ENCODE measurements at places on chromosomes 4 and X. TPM values are rescaled to one million over a fixed set of nuclear protein-coding genes. Genes with fewer than 3 reads are reported as not detected.

PNMA3 gene
- total RNA-seq, result not detected

PSAPL1 gene
- total RNA-seq, result not detected

PALLD gene
- 38.6 TPM for total RNA-seq

RPS6KA6 gene
- total RNA-seq, result 0.34 TPM

ADH5 gene
- 93.0 TPM for total RNA-seq

DRD5 gene
- not detected for total RNA-seq

IL3RA gene
- 77.7 TPM for total RNA-seq

STEEP1 gene
- 29.6 TPM for total RNA-seq

DNA sequence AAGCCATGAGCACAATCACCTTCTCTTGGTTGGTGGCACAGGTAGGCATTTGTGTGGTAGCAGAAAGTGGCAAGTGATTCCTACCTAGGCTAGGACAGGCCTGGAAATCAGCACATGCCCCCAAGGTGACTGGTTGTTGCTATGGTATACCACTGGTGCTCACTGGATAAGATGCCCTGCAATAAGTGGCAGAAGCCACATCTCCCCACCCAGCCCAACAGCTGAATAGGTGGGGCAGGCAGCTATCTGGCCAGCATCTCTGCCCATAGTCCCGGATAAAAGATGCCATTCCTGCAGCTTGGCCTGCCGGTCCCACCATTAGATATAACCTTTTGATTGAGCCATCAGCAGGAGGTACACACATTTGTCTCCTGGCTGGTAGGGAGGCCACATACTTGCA, 21.1 kb downstream of the AMER1 start:
- DNase-seq, result no peak

DNA sequence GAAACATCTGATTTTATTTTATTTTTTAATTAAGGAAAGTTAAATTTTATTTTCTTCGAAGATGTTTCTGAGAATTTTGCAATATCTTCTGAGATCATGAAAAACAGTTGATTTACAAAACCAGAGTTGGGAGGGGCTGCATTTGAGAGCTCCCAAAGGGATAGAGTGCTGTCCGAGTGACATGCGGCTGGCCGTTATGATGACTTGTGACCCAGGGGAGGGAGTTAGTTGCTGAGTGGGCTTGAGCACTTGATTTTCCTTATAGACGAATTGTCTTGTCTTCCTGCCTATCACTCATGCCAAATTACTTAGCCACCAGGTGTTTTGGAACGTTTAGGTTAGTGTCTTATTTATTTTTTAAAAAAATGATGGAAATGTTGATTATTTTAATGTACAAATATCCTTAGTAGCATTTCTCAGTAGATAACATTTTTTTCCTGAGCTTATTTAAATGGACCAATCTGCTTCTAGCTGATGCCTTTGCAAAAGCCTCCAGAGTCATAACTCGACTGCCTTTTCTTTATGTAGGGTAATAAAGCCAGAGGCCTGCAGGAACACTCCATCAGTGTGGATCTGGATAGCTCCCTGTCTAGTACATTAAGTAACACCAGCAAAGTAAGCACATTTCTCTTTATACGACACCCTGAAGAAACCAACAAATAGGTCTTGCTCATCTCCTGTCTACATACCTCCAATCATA, 85.2 kb downstream of the PTTG2 start:
- no peak for DNase-seq

DNA sequence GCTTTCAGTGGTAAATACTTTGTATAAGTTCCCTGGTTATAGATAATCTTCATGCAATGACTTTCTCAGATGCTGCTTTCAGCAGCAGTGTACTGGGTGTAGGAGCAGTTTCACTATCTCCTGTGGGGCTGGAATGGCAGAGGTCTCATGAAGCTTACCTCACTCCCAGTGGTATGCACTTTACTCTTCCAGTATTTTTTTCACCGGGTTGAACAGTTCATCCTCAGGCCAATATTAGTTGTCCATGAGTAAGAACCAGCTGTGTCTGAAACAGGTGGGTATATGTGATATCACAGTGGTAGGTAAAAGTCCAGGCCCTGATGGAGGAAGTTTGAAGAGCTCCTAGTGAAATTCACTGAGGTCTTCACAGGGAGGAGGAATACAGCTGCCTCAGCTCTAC, 351.5 kb upstream of the EMCN start:
- DNase-seq, result no peak

- no peak for DNase-seq
These were observed 34.3 kb downstream of the FGFRL1 start for GRCh38 chr4:1045595-1046201.

DNA sequence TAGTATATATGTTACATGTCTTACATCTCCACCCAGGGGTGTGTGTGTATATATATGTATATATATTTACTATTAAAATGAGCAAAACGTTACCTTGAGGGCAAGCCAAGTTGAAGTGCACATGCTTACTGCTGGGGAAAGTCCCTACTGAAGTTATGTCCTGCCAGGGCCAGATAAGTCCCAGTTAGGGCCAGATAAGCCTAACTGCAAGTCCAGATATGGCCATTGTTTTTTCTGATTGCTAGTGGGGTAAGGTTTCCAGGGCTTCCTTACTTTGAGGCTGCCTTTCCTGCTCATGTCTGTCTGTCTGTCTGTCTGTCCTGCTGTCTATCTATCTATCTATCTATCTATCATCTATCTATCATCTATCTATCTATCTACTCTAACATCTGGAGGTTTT, 19.3 kb upstream of the ZNF81 start:
- no peak for DNase-seq

DNA sequence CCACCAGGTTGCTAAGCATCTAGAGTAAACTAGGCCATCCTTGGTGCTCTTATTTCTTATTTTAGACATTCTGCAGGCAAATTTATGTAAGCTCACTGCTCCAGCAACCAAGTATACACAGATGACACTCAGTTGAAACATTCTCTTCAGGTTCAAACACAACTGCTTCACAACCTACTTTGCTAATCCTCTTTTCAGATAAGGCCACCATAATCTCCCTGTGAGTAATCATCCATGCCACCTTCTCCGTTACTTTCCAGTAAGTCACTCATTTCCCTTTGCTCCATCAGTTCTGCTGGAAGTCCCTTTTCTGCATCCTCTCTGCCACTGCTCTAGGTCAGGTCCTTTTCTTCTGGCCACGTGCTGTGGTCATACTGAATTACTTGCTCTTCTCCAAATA, 120.2 kb upstream of the WDFY3 start:
- no peak for DNase-seq

- DNase-seq, result no peak
These were observed 288.0 kb upstream of the PPP1R2C start for GRCh38 chrX:43065978-43066377.

DNA sequence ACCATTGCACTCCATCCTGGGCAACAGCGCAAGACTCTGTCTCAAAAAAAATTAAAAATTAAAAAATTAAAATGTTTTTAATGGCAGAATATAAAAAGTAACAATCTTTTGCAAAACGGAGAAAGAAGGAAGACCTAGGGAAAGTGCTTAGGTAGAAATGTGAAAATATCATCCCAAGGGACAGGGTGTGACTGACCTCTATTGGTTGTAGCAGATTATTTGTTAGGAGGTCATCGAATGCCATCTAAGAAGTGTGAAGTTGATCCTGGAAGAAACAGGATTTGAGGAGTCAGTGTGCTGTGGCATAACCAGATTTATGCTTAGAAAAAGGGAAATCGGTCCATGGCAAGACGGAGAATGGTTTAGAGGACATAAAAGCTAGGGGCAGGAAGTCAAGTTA, 18.1 kb upstream of the C4orf36 start:
- no peak for DNase-seq

- no peak for DNase-seq
These were observed 117.6 kb upstream of the RASGEF1B start for GRCh38 chr4:81589262-81589661.

DNA sequence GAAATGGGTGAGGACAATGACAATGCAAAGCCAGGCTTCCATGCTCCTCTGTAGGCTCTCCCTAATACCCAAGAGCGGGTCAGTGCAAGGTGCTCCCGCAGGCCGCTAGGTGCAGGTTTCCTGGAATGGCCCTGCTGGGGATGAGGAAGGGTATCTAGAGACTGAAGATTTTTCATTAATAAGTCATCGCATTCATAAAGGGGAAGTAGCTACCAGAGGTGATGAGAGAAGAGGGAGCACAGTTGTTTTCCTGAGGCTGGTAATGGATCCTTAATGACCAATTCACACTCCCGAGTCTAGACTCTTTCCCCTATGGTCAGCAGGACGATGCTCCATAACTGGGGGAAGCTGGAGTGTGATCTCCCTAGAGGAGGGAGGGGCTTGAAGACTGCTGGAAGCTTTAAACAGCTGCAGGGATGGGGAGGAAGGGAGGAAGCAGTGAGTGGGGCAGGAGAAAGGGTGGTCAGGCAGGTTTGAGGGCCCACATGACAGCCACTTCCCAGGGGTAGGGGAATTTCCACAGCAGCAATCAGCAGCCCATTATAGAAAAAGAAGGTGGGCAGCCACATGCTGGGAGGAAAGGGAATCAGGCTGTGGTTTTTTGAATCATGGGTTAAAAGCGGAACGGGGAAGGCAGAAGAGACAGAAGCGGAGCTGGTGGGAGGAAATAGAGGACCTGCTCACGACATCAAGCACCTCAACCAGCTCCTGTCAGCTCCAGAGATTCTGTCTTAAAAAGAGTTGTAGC, 10.2 kb upstream of the ATP6AP2 start:
- DNase-seq, result no peak

DNA sequence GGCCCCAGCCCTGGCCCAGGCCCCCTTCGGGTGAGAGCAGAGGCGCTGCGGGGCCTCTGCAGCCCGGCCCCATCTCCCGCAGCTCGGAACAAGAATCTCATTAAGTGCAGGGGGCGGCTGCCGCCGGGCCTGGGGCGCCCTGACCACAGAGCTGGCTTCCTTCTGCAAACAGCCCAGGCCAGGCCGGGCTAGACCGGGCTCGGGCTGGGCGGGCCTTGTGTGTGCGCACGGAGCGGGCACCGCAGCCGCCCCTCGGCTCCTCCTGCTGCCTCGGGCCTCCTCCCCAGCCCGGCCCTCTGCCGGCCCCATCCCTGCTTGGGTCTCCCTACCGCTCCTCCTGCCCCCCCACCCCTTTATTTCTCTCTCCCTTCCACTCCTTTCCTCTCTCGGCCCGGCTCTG, 83.3 kb downstream of the EFNB1 start:
- no peak for DNase-seq

DNA sequence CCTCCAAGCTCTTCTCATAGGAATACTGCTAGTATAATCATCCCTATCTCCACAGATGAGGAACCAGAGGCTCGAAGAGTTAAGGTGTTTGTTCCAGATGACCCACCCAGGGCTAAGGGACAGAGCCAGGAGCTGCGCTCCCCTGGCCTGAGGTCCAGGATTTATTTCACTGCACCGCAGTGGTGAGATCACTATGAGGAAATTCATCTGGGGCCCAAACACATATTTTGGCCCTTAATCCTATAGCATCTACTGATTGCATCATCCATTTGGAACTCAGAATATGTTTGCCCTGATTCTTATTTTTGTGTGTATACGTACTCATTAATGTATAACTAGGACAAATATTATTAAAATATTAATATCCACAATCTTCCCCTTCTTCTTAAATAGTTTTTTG, 100.1 kb upstream of the RBPJ start:
- DNase-seq, result no peak

DNA sequence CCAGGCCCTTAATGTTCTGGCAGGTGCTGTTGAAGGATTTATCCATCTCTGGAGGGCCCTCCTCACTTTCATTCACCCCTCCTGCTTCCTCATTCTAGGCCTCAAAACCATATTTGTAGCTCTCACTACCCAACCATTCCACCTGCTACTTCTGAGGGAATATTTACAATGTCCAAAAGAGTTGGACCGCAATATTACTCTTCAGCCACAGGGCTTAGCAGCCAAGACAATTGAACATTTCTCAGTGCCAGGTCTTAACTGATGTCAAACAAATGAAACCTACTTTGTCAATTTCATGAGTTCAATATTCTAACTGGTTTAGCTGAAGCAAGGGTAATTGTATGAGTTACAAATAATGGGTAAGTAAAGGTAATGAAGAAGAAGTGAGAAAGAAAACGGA, 113.2 kb downstream of the ENOX2 start:
- no peak for DNase-seq

- DNase-seq, result no peak
These were observed 166.0 kb downstream of the FRMPD4 start for GRCh38 chrX:12304261-12304660.

DNA sequence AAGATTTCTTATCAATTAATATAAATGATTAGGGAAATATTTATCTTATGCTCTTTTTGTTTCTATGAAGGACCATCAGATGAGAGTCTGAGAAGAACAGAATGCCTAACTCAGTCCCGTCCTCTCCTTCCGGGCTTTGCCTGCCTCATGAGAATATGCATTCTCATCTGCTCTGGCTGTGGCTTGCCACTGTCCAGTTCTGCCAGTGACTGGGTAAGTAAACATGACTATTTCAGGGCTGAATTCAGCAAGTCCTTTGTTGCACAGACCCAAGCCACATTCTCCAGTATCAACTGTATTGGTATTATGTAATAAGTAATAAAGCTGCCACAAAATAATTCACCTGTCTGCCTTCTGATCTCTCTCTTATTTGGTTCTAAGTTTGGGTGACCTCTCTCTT, 110.7 kb downstream of the WDFY3 start:
- no peak for DNase-seq
